ENCODE measurements at places on chromosomes 11 and 22.

- no peak for DNase-seq
Measured at GRCh38 chr11:1826552-1827094, 8.2 kb upstream of the SYT8 start.

DNA sequence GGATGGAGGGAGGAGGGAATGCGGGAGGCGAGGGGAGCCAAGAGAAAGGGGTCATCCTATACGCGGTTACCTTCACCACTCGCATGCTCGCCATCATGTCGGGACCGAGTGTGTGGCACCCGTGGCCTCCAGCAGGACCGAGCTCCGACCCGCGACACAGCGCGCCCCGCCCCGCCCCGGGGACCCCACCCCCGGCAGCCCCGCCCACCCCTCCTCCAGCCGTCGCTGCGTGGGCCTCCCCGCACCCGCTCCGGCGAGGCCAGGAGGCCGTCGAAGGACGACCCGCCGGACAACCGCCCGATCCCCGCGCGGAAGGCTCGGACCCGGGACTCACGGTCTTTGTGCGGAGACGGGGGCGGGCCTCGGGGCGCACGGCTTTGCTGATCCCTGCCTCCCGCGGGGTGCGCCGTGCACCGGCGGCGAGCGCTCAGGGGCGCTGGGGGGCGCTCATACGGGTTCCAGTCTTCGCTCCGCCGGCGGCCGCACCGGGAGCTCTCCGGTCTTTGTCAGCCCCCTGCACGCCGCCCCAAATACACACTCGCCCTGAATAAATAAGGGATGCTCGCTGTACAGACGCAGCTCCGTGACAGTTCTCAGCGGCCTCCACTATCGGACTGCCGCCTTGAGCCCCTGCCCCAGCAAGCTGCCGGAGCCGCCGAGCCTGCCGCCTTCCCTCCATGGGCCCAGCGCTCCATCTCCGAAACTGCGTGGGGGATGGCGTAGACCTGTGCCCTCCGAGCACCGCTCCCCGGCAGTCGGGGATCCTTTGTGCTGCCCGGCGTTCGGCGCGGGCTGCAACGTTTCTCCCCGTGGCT, at the start of gene UBE2L6:
Gene UBE2L6, minus strand, starts transcription at position 158 of the 815 bp plus-strand sequence. Its CDS starts 61 bp downstream, at position 97.
- peak; percentile 89 for DNase-seq

- no peak for DNase-seq
Measured at GRCh38 chr11:124311670-124312069, 2.1 kb downstream of the OR8D1 start.

GRCh38 chr11:21321072-21321471, 651.7 kb downstream of the NELL1 start:
- no peak for DNase-seq

GRCh38 chr11:118151431-118151830, 1.2 kb downstream of the SCN4B start:
- no peak for DNase-seq

DNA sequence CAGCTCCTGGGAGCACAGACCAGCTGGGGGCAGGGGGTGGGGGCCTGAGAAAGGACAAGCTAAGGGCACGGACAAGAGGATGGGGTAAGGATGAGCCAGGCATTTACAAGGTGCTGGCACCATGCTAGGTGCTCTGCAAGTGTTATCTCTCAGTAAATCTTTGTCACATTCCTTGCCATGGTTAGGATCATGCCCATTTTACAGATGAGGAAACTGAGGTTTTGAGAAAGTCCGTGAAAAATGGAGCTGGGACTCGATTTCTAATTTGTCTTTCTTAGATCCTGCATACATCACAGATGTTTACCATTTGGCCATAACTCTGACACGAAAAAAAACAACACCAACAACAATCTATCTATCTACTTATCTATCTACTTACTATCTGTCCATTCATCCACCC, 429.7 kb downstream of the MIAT start:
- DNase-seq = no peak

DNA sequence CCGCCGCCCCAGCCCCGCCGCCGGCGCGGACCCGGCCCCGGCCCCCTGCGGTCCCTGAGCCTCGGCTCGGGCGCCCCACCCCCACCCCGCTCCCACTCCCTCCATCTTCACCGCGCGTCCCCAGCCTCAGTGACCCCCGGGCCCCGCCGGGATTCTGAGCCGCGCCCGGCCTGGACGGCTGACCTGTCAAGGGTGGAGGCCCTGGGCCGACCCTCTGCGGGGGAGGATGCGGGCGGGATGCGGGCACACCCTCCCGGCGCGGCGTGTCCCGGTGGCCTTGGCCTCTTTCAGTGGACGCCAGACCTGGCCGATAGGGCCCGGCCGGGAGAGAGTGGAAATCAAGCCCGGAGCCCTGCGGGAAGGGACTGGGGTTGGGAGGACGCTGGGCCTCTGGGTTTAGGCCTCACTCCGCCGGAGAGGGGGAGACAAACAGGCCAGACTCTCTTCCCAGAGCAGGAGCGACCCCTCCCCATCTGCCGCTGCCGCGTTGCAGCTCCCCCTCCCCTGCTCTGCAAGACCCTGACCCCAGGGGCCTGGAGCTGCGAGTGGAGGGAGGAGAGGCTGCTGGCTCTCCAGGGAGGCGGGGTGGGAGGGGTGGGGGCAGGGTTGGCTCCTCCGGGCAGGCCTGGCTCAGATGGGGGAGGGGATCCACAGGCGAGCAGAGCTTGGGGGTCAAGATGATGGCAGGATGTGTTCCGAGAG, 525 bp downstream of the MAPK8IP2 start:
- DNase-seq = no peak

DNA sequence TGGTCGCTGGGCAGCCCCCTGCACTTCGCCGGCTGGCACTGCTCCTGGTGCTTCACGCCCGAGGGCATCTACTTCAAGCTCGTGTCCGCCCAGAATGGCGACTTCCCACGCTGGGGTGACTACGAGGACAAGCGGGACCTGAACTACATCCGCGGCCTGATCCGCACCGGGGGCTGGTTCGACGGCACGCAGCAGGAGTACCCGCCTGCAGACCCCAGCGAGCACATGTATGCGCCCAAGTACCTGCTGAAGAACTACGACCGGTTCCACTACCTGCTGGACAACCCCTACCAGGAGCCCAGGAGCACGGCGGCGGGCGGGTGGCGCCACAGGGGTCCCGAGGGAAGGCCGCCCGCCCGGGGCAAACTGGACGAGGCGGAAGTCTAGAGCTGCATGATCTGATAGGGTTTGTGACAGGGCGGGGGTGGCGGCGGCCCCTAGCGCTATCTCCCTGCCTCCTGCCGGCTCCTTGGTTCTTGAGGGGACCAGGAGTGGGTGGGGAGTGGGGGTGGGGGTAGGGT, 13.5 kb upstream of the MIEF1 start:
- DNase-seq = no peak

- no peak for DNase-seq
Measured at GRCh38 chr11:79046366-79046765, 394.5 kb downstream of the TENM4 start.

DNA sequence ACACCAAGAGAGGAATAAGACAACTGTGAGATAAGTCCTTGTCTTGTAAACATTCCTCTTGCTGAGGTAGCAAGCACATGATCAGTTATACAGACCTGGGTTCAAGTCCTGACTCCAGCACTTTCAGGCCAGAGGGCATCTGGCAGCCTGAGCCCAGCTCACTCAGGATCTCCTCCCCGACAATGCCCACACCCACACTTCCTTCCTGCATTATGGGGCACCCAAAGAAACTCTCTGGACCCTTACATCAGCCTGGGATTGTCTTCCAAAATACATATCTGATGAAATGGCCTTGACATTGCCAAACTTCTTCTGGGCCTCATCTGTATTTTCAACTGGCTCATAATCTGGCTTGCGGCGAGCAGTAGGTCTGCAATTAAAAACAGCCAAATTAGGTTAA, 48.6 kb downstream of the ARFGAP3 start:
- no peak for DNase-seq

DNA sequence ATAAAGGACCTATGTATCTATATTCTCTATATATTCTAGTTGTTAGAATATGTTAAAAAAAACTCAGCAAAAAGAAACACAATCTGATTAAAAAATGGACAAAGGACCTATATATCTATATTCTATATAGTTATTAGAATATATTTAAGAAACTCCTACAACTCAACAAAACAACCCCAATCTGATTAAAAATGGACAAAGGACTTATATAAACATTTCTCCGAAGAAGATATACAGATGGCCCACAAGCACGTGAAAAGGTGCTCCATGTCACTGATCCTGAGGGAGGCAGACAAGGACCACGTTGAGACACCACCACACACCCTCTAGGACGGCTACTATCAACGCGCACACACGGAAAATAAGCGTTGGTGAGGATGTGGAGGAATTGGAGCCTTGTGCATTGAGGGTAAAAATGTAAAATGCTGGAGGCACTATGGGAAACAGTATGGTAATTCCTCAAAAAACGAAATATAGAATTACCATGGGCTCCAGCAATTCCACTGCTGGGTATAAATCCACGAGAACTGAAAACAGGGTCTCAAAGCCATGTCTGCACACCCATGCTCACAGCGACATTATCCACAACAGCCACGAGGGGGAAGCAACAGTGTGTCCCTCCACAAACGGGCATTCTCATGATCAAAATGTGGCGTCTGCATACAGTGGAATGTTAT, 22.7 kb downstream of the YPEL1 start:
- peak; percentile 60 for DNase-seq

DNA sequence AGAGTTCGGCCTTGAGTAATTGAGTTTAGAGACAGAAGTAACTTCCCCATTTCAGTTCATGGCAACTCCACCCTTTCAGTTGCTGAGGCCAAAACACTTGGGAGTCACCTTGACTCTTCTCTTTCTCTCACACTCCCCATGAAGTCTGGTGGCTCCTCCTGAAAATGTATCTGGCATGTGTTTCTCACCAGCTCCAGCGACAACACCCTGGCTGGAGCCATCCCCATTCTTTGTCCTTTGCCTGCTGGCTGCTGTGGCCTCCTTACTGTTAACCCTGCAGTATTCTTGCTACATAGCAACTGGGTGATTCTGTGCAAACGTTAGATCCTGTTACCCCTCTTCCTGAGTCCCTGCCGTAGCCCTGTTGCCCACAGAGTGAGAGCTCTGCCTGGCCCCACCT, 23.8 kb downstream of the SLC6A5 start:
- no peak for DNase-seq

GRCh38 chr22:21682385-21683175, 16.8 kb downstream of the PPIL2 start:
- no peak for DNase-seq

- no peak for DNase-seq
Measured at GRCh38 chr11:20021212-20021611, 139.1 kb downstream of the DBX1 start.

GRCh38 chr22:41697126-41697775, 2.1 kb upstream of the MEI1 start:
- DNase-seq = peak; percentile 93

GRCh38 chr11:114478001-114478410, 38.7 kb downstream of the REXO2 start:
- no peak for DNase-seq

GRCh38 chr22:36405221-36405661, 17.5 kb upstream of the MYH9 start:
- DNase-seq = peak; percentile 57

DNA sequence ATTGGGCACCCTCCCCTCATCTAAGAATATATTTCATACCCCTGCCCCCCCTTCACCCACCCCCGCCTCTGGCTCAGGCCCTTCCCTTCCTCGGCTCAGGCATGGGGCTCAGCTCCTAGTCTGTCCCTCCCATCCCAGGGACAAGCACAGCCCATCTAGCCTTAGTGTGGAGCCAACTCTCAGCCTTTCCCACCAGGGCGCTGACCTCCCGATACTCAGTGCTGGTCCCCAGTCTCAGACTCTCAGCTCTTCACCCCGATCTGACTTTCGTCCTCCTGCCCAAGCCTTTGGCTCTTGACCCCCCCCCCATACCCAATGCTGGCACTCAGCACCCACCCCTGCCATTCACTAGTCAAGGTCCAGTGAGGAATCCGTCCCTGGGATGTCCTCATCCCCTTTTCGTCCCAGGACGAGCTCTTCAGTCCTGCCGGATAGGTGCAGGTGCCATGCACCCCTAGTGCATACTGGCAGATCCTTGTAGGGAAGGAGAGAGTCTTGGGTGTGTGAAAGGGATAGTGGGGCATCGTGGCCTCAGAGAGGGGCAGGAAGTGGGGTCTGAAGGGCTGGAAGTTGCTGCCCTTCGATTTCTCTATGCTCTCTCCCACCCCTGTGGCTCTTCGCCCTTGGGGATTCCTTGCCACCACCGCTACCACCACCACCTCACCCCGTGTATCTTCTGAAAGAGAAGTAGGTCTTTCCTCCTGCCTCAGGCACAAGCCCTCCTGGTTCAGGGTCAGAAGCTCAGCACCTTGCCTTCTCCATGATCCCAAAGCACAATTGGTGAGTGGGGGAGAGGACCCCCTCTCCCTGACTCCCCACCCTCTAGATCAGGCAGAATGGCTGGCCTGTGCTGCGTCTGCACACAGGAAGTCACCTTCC, 2.4 kb downstream of the TPBGL start:
- DNase-seq = no peak

- DNase-seq = no peak
Measured at GRCh38 chr11:32343325-32344008, 91.9 kb downstream of the WT1 start.

- no peak for DNase-seq
Measured at GRCh38 chr11:102981324-102981910, 25.9 kb upstream of the MMP13 start.

DNA sequence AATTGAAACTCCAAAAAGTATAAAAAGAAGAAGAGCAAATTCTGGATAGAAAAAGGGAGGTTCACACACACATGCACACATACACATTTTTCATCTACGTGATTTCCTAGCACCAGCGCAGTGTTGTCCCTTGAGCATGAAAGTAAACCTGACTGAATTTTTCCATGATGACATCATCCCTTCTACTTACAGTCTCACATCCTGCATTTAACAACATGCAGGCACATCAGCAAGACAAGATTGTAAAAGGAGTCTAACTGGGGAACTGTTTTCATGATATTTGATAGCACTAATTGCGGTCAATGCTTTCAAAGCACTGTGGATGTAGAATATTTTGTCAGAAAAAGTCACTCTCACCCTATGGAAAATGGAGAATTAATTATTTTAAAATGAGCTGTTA, 36.6 kb downstream of the GAS2 start:
- peak; percentile 6 for DNase-seq

DNA sequence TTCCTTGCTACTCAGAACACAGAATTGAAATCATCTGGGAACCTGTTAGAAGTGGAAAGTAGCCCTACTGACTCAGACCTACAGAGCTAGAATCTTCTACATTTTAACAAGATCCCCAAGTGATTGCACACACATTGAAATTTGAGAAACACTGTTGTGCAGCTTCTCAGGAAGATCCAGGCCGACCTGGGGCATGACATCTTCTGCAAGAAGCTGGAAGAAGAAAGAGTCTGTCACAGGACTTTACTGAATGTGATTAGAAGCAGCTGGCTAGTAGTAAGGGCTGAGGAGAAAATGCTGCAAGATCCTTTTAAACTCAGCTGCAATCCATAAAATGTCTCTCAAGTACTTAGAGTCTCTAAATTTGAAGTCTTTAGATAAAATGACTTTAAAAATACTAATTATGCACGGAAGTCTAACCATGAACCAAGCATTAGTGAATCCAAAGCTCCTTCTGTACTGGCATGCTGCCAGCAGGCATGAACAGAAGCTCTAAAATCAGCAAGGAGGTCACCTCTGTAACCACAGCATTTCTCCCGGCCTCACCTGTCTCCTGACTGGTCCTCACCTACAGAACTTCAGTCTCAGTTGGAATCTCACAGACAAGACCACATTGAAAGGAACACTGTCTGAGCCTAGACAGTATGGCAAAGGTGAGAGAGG, 85.0 kb downstream of the SERGEF start:
- DNase-seq = no peak

Data from activated CD4-positive, alpha-beta T cell treated with anti-CD3 and anti-CD28 coated beads, Interleukin-2, amount 10 ng/mL, durations not matched to agents 7 days and 5 days (primary cell).